ENCODE measurements at places on chromosomes 4 and X. TPM values are rescaled to one million over a fixed set of nuclear protein-coding genes. Genes with fewer than 3 reads are reported as not detected.

The CXCL13 gene
- not detected for total RNA-seq

- DNase-seq: peak; percentile 38
These were observed 26.0 kb downstream of the ARL13A start for GRCh38 chrX:100995469-100995868.

- DNase-seq: peak; percentile 10
These were observed 542.4 kb upstream of the FAM241A start for GRCh38 chr4:111602848-111603247.

The JAKMIP1 gene
- not detected for total RNA-seq

DNA sequence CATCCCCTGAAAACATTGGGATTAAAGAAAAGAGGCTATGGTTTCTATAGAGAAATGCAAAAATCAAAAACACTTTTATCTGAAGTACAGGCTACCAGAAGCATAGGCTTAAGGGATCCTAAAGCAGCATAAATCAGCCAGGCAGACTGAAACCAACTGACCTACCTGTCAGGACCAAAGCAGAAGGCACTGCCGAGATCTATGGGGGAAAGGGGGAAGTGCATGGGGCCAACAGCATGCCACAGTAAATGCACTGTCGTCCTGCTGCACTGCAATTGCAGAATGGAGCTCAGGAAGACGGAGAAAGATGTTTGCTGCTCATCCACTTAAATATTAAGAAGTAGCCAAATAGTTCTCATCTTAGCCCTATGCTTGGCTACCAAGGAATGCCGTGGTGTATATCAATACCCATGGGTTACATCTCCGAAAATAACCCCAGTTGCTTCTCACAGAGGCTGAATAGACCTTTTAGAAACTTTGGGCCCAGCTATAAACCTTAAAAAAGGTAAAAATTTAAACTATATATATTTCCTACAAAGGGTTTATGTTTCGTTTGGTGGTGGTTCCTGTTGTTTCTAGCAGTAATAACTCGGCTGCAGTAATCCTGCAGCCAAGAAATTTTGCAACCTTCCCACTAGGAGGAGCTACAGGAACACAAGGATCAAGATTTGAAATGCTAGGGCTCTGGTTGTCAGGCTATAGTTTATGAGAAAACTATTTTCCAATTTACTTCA lies 312.2 kb upstream of the DIAPH2 start:
- DNase-seq: peak; percentile 58

The ADGRL3 gene
- not detected for total RNA-seq

- DNase-seq: no peak
These were observed 13.7 kb downstream of the N4BP2 start for GRCh38 chr4:40070387-40070786.

DNA sequence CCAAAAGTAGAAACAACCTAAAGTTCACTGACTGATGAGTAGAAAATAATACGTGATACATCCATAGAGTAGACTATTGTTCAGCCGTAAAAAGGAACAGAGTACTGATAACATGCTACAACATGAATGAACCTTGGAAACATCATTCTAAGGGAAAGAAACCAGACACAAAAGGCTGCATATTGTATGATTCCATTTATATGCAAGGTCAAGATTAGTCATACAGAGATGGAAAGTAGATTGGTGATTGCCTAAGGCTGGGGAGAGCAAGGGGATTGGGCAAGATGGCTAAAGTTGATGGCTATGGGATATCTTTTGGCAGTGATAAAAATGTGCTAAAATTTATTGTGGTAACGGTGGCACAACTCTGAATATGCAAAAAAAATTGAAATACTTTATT lies 209.1 kb downstream of the RELL1 start:
- DNase-seq: no peak

DNA sequence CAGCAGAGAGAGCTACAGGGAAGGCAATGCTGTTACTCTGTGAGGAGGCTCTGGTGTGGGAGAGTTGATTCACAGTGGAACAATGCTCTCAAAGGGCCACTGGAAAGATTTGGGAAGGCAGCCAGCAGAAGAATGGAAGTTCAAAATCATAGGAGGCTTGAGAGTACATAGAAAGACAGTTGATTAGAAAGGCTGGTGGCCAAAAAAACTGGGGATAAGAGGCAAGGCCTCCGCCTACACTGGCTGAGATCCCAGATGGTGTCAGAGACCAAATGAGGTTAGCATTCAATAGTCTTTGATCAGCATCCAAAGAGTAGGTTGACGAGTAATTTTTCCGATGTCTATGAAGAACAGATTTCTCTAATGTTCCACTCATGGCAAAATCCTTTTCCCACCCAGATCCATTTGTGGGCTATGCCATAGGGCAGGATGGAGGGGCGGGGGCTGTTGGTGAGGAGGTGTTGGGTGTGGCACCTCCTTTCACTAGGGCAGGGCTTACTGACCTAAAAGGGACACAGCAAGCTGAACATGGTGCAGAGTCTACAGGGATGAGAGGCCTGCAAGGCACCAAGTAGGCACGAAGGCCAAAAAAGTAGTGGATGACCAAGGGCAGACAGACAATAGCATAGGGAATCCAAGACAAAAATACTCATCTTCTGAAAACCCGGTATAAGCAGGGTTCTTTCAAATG lies 15.1 kb downstream of the TEC start:
- peak; percentile 45 for DNase-seq

The PAGE2B gene
- not detected for total RNA-seq

The LDB2 gene
- total RNA-seq: 45.1 TPM

The GAGE12G gene
- not detected for total RNA-seq

DNA sequence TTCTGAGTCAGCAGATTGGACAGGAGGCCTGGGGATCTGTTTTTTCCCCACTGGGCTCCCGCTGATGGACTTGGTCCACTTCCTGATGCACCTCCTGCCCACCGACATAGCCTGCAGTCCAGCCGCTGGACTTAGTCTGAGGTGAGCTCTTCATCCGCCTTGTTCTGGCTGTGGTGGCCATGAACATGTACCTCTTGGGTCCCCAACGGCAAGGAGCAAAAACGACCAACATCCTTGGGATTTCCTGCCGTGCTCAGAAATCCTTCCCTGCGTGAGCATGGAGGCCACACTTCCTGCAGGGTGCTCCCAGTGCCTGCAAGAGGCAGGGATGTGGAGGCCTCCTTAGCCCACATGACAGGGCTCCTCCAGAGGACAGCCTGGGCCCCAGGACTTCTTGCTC lies 76.8 kb downstream of the CRMP1 start:
- no peak for DNase-seq

Data from A673 (cell line).